ENCODE measurements at places on chromosomes 6 and 20.

DNA sequence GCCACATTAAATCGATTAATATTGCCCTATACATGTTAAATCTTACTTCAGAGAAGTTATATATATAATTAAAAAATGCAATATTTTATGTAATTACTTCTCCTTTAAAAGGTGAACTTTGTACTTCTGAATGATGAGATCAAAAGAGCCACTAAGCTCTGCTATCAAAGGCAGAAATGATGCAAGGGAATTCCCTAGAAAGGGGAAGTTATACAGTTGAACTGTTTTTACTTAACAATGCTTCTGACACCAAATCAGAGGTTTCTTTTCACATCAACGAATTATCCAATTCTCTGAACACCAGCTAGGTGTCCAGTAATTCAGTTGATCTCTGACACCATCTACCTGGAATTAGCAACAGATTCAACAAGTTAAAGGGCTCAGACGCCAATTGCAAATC lies 319.9 kb upstream of the TSHZ2 start:
- DNase-seq: no peak

- DNase-seq: no peak
These were observed 331.6 kb upstream of the NT5E start for GRCh38 chr6:85118233-85118632.

DNA sequence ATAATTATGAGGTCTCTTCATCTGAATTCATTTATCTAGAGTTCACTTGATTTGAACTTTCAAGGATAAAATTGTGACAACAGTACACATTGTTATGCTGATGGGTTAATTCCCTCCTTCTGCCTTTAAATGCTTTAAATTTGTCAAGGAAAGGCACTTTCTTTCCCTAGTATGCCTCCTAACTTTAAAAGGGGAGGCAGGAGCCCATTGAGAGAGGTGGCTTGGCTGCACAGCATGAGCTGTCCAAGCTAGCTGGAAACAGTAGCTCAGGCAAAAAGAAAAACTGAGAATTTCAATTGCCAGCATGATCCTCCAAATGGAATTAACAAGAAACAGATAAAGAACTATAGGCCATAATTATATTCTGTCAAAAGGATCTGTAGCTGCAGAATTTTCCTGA lies 243.3 kb upstream of the GRIK2 start:
- no peak for DNase-seq

- no peak for DNase-seq
These were observed 681.2 kb downstream of the PRKN start for GRCh38 chr6:162046324-162046723.

DNA sequence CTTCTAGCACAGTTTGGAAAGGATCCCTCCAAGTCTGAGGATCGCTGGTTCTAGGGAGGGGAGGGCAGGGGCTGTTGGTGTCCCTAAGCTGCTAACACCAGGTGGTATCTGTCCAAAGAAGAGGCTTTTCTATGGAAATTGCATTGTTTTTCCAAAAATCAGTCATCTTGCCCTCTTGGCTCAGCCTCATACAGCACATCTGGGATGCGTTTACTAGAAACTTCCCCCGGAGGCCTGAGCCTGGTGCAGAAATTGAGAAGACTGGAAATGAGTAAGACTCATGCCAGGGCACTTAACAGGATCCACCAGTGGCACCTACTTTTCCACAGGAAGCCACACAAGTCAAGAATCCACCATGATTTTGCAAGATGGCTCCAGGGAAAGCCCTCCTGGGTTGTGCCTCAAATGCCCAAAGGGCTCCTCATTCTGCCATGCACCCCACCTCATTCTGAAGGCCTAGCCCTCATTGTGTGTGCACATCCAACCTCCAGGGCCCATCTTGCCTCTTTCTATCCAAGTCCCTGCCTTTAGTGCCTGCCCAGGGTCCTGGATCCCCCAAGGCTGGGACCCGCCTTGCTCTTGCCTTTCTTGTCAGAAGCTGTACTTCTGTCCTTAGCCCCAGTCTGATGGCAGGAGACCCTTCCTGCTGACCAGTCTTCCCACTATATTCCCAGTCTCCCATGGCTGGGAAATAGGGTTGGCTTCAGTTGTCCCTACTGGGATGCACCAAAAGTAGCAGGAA lies 97.6 kb downstream of the MRPL14 start:
- DNase-seq: no peak

DNA sequence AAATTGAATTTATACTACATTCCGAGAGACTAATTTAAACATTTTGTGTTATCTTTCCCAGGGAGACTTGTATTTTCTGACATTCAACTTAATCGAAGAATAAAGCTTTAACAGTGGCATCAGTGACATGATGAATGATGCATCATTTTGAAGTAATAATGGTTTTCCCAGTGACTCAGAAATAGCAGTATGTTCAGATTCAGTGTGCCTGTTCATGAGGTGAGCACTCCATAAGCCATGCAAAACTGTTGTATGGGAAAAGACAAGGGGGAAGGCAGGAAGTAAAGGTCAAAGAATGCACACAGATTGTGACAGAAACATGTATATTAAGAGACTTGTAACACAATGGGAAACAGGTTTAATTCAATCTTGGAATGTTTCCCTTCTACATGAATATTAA lies 1348.2 kb upstream of the GJE1 start:
- no peak for DNase-seq

DNA sequence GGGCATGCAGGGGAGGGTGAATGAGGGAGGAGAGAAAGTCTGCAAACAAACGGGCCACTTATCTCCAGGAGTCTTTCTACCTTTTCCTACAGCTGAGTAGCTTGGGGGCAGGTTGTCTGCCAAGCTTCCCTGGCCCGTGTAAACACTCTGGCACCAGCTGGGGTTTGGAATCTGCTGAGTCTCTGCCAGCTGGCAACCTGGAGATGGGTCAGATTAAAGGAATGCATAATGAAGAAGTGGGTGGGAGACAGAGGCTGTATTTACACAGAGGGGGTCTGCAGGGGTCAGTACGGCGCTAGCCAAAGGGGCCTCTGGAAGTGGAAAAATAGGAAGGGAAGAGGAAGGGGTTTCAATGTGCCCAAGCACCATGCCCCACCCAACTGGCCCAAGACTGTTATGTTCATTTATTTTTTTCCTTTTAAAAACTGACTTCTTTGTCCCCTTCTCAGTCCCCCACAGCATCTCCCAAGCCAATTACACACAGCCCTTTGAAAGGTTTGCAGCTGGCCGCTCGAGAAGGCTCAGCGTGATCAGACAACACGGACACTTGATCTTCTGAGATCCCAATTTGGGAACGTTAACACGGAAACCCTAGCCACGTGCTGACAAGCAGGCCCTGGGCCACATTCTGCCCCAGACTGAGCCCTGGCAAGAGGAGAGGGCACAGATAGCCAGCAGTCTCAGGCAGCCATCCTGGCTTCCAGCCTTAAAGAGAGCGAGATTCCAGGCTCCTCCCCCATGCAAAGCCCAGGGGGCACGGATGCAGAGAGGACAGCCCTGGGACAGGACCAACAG lies 25.2 kb downstream of the TRAM2 start:
- DNase-seq: peak; percentile 45

- no peak for DNase-seq
These were observed 127.2 kb downstream of the FOXO3 start for GRCh38 chr6:108687921-108688320.

GRCh38 chr6:44524476-44525227 lies 137.1 kb downstream of the CDC5L start:
- no peak for DNase-seq

- DNase-seq: no peak
These were observed 45.3 kb downstream of the PDSS2 start for GRCh38 chr6:107413966-107414645.

DNA sequence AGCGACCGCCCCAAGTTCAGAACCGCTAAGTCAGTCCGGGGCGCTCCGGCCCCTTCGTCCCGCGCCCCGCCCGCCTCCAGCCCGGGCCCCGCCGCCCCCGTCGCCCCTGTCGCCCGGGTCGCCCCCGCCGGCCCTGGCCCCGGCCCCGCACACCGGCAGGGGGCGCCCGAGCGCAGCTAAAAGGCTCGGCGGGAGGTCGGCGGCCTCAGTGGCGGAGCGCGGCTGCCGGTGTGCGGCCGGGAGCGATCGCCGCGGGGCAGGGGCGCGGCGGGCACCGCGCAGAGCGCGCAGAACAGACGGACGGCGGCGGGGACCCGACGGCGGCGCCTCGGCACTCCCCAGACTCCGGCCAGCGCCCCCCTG lies at the start of gene FNDC1:
Gene FNDC1, plus strand, starts transcription at position 208 of the 363 bp plus-strand sequence. CDS start 197 bp downstream, outside the sequence.
- DNase-seq: no peak

- DNase-seq: no peak
These were observed 887 bp upstream of the AIF1 start for GRCh38 chr6:31614075-31614619.

GRCh38 chr20:18511571-18511970 lies 3.8 kb downstream of the SEC23B start:
- no peak for DNase-seq

DNA sequence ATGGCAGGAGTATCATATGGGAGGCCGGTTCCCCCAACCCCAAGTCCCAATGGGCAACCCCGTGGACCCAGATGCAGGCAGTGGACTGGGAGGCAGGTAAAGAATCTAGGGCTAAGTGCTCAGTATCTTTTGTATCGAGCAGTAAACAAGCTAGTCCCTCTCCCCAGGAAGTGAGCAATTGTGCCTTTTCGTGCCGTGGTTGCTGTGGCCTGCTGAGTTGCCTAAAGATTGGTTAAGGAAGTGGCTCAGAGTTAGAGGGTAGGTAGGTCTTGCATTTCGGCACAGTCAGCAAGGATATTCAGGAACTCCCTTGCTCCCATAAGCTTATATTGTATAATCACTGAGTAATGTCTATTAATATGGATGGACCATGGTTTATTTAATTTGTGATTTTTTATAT lies 1.3 kb upstream of the DNAH8 start:
- DNase-seq: no peak

DNA sequence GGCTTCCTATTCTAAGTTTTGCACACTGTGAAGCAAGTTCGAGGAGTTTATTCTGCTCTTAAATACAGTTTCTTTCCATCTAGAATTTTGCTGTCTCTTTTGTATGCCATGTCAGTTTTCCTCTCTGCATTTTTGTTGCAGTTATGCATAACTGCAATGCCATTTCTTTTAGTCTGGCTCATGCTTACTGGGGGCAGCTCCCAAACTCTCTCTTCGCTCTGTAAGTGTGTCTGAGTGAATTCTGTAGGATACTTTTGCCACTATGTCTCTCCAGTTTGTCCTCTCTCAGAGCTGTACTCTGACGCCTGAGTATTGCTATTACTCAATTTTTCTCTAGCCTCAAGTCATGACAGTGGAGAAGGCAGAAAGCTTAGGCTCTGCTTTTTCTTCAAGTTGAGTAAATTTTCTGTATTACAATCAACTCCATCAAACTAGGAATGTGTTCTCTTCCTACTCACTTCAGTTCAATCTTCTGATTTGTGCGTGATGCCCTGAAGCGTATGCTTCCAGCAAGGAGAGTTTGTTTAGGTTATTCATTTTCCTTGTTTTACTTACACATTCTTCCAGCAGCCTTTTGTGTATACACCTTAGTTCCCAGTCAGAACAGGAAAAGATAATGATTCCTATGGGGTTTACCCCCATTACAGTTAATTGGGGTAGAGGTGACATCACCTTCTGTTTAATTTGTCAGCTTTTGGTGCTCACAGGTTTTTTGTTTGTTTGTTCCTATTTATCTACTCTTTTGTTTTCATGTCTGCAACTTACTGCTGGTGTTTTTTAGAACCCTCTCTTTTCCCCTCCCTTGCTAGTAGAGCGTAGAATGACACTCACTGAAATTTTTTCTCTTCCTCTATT lies 430.9 kb downstream of the BCKDHB start:
- DNase-seq: no peak

GRCh38 chr6:38337819-38338465 lies 301.8 kb downstream of the BTBD9 start:
- no peak for DNase-seq

DNA sequence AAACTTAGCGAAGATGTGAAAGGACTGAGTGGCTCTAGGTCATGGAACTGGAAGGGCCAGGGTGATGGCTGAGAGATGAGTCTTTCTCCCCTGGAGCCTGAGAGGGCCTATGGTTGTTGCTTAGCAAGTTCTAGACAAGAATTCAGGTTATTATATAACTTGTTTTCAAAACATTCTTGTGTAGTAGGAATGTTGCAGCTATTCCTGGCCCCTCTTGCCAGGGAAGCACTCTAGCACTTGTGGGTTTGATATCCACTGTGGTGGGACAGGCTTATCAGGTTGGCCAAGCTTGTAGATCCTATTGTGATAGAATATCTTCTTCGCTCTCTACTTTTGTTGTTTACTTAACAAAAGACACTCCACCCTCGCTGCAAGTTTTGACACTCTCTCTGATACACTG lies 211.8 kb upstream of the CITED2 start:
- no peak for DNase-seq

DNA sequence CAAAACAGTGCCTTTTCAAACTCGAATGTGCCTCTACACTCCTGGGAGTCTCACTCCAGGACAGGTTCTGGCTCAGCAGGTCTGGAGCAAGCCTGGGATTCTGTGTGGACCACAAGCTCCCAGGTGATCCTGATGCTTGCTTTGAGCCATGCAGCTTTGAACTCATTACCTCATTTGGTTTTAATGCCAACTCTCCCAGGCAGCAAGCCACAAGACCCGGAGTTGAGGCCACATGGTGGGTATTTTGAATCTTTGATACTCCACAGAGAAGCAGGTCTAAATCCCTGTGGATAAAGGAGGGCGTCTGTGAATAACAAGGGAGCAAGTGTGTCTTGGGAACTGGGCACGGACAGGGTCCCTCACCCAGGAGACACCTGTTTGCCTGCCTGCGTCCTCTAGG lies 205.4 kb upstream of the CST7 start:
- DNase-seq: no peak

DNA sequence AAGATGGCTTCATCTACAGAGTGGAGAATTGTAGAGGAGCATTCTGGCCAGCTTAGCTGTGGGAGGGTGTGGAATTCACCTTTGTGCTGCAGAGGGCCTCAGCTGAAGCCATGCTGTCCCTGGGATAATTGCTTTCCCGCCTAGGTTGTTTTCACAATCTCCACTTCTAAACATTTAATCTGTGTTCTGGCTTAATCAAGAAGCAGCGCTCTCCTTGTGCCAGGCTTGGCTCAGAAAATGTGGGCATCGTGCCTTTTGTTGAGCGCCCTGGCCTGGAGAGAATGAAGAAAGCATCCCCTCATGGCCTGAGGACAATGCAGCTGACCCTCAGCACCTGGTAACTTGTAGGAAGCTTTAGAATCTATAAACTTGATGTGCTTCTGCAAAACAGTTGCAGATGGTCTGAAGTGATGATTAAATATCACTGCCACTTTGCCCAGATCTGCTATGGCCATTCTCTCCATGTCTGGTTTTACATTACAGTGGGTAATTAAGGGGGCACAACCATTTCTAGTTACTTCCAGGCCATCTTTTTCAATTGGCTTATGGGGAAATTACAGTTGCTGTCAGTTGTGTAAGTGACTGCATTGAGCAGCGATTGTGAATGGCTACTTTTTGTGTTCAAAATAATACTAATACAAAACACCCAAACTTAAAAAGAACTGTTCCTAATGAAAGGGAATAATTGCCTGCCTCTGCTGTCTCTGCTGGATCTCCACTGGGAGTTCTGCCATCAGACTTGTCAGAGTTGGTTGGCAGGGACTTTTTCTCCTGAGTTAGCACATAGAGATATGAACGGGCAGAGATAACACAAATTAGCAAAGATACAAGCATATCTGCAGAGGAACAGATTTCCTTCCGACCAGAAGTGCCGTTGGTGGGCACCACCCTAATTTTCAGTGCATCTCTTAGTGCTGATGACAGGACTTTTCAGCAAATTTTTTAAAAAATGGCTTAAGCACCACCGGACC lies 18.4 kb downstream of the CTNNBL1 start:
- peak; percentile 61 for DNase-seq

GRCh38 chr6:42762426-42762859 lies 16.5 kb upstream of the TBCC start:
- DNase-seq: no peak

GRCh38 chr20:23629542-23630391 lies 8.0 kb downstream of the CST3 start:
- DNase-seq: no peak
